ENCODE measurements at places on chromosomes 7 and 10.
A peak's percentile ranks its signal among the peaks of the same experiment; 100 is the strongest.

DNA sequence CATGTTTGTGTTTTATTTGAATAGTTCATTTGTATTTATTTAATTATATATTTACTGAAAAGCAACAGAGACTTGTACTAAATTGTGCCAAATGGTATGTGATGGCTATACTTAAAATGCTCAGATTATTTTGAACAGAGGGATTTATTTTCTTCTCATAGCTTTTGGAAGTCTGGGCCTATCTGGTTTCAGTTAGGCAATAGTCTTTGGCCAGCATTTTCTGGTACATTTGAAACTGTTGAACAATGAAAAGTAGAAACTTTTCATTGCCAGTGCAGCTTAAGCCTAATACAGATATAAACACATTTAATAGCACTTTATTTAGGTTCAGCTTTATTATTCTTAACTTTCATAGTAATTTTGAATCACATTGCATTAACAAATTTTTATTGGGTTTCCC is 188.0 kb downstream of the TAX1BP1 start:
- no peak for DNase-seq

- DNase-seq: no peak
Measured at GRCh38 chr10:110756876-110757275, 112.7 kb downstream of the RBM20 start.

DNA sequence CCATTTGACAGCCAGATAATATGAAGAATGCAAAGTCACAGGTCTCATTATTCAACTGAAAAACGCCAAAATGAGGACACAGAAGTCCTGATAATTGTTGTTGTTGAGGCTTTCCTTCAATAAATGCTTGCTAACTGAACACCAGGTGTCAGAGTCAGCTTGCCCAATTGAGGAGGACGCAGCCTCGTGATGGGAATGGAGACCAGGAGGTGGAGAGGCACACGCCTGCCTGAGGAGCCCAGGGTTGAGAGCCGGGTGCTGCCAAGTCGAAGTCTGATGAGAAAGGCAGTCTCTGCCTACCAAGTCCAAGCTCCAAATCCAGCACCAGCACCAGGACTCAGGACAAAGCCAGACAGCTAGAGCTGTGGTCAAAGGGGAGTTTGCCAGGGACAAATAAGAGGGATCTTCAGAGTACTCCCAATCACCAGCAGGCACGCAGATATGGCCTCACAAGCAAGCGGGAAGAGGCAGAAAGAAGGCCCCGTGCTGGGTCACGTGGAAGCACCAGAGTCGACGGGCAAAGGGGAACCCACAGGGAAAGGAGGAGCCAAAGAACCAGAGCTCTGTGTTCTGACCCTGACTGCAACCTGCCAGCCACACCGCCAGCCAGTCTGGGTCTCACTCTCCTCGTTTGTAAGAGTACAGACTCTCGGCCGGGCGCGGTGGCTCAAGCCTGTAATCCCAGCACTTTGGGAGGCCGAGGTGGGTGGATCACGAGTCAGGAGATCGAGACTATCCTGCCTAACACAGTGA is 47.6 kb downstream of the VOPP1 start:
- no peak for DNase-seq

DNA sequence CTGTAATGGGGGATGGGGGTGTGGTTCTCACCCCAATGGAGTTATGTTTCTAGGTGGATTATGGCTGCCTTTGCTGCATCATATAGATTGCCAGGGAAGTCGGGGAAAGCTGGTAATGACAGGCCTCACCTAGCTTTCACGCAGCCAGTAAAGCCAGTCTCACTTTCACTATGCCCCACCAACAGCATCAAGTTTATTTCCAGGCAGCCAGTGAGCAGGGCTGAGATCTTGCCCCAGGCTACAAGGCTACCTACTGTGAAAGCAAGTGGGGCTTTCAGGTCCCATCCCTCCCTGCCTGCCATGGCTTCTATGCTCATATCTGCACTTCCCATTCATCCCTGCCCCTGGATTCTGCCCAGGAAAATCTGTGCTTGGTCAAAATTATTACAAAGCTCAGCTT is 61.7 kb upstream of the NXPH1 start:
- DNase-seq: no peak

- DNase-seq: no peak
Measured at GRCh38 chr10:22679608-22680007, 34.8 kb downstream of the PIP4K2A start.

- no peak for DNase-seq
Measured at GRCh38 chr7:34096198-34096651, 190.9 kb downstream of the BMPER start.

DNA sequence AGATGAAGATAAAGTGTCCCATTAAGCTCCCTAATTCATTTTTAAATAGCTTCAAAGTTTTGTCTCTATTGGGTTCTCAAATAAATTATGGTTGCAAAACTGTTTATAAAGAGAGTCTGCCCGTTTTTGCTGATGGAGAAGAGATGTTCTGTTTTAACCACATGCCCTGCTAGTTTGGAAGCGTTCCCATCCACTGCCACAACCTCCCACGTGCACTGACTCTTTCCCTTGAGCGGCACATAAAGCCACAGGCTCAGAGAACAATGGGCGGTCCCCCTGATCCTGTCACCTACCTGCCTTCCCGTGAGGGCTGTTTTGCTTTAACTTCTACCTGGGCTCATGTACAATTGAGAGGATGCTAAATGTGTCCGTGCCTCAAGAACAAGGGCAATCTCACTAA is 65.5 kb downstream of the CPVL start:
- DNase-seq: no peak

DNA sequence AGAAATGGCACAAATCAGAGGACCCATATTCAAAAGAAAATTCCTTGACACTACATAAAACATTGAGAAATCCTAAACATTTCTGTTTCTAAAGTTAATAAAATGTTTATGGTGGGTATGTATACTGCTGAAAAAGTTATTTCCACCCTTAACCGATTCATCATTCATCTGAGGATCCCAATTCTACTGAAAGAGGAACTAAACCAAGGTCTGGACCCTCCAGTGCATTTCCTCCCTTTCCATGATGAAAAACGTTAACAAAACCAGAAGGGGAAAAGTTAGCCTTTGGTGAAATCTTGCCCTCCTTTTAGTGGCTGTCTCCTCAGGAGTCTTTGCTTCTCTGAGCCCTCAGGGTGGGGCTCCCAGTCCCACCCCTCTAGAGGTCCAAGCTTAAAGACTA is 144.5 kb upstream of the ASAH2 start:
- DNase-seq: no peak

- DNase-seq: no peak
Measured at GRCh38 chr7:45881759-45882464, 6.4 kb upstream of the IGFBP1 start.

GRCh38 chr7:106062521-106062931 is 49.6 kb downstream of the SYPL1 start:
- no peak for DNase-seq

GRCh38 chr10:88281592-88282347 is 301.3 kb downstream of the RNLS start:
- no peak for DNase-seq

DNA sequence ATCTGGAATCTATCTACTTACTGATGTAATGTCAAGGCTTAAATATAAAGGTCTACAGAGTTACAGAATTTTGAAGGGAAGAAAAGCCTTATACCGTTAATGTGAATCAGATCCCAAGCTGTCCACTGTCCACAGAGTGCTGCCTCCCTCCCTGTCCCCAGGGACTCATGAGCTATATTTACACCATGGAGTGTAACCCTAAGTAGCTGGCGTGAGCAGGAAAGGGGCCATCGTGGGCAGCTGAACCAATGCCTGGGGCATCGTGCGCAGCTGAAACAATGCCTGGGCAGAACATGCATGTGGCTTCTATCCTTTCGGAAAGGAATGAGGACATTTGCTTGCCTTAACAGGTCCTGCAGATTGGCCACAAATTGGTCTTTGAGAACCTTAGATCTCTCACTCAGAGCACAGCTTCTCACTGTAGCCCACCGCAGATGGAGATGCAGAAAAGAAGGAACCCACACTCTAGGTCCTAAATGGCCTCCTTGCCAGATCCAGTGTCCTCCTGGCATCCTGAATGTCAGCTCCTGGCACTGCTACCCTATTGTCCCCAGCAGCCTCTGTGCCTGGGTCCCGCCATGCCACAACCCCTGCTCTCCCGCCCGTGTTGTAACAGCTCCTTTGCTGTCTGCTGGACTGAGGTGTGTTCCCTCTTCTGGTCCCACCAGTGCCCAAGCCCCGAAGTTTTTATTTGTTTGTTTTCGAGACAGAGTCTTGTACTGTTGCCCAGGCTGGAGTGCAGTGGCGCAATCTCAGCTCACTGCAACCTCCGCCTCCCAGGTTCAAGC is 30.3 kb downstream of the CCDC3 start:
- no peak for DNase-seq

DNA sequence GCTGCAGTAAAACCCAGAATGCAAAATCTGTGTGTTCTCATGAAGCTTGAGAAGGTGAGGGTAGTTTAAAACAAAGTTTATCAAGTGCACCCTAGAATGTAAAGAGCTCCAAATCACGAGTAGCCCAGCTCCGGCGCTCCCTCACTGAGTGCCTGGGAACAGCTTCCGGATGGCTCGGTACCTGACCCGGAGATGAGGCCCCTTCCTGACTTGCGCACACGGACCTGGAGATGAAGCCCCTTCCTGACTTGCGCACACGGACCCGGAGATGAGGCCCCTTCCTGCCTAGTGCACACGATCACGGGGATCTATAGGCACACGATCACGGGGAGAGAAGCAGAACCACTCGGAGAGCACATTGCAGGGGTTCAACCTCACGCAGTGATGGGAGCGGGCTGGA is 322.1 kb upstream of the RNF32 start:
- DNase-seq: no peak

- no peak for DNase-seq
Measured at GRCh38 chr7:115068220-115068619, 146.3 kb downstream of the MDFIC start.

- no peak for DNase-seq
Measured at GRCh38 chr10:83953589-83953988, 185.7 kb upstream of the GHITM start.

DNA sequence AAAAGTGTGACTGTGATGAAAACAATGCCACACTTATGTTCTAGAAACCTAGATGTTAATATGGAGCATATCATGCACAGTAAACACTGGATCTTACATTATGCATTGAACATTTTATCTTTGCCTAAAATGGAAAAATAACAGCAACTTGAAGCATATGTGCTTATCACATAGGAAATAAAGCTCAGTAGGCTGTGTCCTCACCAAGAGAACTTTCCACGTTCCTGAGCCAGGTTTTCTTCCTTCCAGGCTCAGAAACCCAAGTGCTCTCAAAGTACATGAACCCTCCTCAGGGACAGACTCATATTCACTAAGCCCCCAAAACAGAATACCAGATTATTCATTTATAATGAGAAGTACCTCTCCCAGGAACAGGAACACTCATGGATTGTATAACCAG is 79.4 kb upstream of the PRKAR2B start:
- no peak for DNase-seq

DNA sequence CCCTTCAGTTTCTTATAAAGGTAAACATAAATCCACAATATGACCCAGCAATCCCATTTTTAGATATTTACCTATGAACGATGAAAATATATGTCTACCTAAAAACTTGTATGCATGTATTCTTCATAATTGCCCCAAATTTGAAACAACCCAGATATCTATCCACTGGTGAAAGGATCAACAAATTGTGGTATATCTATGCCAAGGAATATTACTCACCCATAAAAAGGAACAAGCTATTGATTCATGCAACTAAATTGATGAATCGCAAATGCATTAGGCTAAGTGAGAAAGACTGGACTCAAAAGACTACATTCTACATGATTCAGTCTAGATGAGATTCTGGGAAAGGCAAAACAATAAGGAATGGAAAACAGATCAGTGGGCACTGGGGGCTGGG is 126.0 kb upstream of the BTBD16 start:
- DNase-seq: no peak

GRCh38 chr10:50362547-50363125 is 111.3 kb upstream of the ASAH2 start:
- no peak for DNase-seq

GRCh38 chr10:129844216-129844766 is 119.8 kb downstream of the EBF3 start:
- peak; percentile 56 for DNase-seq

DNA sequence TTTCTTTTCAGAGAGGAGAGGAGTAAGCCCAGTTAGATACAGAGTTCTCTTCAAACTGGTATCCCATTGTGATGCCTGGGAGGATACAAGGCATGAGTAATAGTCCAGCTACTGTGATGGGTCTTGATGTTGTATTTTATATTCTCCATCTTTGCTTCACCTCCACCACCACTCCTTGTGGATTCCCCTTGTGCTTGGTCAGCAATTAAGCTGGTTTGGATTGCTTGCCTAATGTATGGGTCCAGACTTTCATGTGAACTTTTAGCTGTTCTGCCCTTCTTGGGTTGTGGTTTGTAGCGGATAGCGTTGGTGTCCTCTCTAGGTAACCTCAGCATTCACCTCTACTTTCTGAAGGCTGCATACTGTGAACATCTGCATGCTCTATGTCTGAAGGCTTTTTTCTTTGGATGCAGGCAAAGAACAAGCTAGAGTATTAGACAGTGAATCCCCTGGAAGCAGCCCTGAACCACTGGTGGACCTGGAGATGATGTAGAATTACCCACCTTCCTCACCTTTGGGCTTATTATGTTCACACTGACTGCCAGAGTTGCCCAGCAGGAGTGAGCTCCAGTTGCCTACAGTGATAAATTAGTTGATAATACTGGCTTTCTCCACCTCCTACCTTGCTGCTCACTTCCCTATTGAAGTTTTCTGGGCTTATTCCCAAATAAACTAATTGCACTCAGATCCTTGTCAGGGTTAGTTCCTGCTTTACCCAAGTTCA is 126.5 kb upstream of the MTPN start:
- DNase-seq: no peak

DNA sequence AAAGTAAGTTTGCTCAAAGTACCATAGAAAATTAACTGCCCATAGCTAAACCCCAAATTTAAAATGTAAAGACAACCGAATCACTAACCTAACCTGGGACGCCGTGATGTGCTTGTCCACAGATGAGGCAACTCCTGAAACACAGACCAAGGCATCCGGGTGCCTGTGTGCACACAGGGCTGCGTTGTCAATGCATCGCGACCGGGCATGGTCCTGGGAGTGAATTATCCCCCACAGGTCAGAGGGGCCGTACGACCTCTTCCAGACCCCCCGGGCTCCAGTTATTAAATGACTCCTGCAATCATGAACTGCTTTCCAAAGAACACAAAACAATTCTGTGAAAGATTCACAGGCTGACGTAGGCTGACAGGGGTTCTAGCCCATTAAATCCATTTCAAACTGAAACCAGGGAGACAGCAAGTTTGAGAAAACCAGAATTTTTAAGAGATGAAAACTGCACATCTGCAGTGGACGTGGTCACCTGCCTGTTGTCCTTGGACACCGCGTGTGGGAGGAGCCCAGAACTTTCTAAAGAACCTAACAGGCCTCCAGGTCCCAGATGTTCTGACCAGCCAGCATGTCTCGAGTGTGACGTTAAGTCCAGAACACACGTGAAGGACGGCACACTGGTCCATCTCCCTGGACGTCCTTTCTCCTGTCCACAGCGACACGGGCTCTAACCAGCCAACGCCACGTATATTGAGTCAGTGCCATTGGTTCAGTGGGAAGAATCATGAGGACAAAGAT is 297.8 kb downstream of the DNAJB6 start:
- no peak for DNase-seq

All from NCI-H526 treated with DMSO at 0.1 percent for 48 hours (cell line).